ENCODE measurements at places on chromosomes 16 and 17.

DNA sequence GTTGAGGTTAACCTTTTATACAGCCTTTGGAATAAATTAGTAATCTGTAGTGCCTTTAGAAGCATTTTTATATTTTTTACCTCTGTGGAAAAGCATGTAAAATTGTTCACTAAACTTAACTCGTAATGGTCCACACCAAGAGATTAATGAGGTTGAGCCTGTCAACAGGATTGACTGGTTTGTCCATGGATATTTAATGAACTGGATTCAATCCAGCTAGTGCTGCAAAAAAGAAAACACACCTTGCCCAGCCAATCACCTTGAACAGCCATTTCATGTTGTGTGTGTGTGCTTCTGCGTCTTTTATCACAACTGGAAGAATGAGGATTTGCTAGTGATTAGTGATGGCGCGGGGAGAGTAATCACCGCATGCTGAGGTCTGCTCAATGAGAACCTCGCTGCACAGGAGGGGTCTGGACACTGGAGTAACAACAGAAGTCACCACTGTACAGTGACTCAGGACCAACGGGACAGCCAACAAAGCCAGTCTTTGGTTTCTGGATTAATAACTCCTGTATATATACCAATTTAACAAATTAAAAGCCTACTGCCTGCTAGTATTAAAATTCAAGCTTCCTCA lies 33.7 kb downstream of the LITAFD start:
- DNase-seq, result no peak

DNA sequence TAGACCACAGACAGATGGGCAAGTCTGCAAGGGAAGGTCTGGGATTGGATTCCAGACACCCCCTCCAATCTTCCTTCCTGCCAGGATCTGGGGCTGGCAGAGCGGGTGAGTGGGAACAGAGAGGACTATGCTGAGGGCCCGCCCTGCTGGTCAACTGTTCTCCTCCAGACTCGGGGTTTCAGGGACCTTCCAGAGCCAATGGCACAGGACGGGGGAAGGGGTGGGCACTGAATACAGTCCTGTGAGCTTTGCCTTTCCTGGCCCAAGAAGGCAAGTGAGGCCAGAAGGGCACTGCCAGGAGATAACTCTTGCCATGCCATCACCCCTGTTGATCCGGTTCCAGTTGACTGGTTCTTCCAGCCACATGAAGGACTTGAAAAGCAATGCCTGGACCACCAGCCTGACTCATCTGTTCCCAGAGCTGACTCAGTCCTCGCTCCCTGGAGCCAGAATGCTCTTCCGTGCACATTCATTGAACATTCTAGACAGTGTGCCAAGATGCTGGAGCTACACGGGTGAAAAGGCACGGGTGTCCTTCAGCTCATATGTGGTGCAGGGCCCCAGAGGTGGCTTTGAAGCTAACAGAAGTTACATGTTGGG lies 533 bp upstream of the MEFV start:
- no peak for DNase-seq

GRCh38 chr17:73787076-73788059 lies 143.1 kb upstream of the SDK2 start:
- DNase-seq, result no peak

- DNase-seq, result no peak
These were observed 56.2 kb upstream of the TEKT3 start for GRCh38 chr17:15397620-15398019.

- no peak for DNase-seq
These were observed 16.0 kb upstream of the RAP1GAP2 start for GRCh38 chr17:2780256-2780655.

DNA sequence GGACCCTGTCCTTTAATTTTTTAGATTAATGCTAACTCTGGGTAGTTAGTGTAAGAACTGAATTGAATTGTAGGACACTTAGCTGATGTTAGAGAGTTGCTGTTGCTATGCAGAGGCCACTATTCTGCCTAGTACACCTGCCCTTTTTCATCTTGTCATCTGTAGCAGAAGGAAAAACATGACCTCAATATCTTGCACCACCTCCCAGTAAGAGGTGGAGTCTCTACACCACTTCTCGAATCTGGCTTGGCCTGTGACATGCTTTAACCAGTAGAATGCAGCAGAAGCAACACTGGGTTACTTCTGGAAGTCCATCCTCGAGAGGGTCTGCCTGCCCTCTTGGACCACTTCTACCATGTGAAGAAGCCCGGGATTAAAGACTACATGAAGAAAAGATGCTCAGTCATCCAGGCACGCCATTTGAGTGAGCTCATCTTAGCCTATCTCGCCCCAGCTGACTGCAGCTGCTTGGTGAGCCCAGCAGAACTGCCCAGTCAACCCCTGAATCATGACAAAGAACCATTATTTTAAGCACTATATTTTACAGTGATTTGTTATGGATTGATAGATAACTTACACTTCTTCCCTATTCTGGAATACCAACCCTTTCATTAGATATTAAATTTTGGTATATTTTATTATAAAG lies 153.5 kb downstream of the MYO1D start:
- DNase-seq, result no peak

GRCh38 chr16:9836118-9836736 lies 346.0 kb downstream of the GRIN2A start:
- no peak for DNase-seq

DNA sequence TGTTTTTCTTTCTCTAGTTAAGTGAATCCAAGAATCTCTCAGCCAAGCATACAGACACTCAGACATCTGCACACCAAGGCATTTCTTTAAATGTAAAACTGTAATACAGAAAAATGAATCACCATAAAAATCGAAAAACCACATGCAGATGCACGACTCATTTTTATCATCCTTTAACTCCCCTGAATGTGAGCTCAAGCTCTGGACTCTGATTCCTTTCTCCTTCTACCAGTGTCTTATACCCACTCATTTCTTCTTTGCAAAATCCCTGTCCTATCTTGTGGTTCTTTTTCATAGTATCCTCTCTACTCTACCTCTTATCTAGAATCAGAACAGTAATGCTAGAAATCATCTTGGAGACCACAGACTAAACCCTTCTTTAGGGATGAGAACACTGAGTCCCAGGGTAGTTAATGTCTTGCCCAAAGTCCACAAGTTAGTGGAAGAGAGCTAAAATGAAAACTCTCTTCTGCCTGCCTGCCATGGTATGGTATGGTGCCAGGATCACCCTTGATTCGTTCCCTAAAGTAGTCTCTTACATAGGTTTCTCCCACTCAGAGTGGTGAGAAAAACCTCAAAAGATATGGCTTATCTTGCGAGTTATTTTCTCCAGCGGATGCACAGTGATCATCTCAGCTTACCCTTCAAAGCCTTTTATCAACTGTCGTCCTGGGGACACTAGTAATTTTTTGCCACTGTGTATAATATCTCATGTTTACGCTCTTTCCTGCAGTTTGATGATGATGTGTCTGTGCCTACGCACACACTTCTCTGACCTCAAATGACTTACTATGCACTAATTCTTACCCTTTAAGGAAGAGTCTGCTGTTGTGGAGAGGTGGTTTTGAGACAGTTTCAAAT lies 30.2 kb downstream of the BRD7 start:
- no peak for DNase-seq

DNA sequence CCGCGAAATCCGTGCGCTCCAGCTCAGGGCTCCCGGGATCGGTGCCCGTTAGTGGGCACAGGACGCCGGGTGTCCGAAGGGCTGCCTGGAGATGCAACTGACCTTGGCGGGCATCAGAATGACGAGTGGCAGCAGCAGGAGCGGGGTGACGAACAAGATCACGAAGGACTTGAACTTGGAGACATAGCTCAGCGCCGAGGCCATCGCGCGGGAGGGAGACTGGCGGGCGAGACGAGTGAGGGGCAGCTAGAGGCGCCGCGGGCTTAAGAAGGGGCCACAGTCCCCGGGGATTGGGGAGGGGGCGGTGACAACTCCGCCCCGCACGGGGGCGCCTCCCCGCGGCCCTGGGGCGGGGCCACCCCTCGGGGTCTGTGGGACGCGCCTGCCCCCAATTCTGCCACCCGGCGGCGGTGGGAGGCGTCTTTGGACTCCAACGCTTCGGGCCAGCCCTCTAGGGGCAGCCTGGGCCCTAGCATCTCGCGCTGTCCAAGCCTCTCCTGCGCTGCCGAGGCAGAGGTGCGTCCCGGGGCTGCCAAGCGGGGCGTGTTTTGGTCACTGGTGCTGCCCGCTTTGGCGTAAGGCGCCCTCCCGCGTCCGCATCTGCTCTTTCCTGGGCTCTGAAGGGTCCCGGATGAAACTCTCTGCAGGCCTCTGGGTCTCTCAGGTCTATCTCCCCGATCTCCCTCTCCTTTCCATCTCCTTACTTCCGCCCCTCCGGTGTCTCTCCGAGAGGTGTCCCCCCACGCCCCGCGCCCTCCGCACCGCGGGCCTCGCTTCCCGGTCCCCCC lies at the start of gene SLC13A5:
TSS of gene SLC13A5 (minus strand) at position 240 of the 788 bp plus-strand sequence. CDS start at position 204, 36 bp downstream.
- DNase-seq, result no peak

DNA sequence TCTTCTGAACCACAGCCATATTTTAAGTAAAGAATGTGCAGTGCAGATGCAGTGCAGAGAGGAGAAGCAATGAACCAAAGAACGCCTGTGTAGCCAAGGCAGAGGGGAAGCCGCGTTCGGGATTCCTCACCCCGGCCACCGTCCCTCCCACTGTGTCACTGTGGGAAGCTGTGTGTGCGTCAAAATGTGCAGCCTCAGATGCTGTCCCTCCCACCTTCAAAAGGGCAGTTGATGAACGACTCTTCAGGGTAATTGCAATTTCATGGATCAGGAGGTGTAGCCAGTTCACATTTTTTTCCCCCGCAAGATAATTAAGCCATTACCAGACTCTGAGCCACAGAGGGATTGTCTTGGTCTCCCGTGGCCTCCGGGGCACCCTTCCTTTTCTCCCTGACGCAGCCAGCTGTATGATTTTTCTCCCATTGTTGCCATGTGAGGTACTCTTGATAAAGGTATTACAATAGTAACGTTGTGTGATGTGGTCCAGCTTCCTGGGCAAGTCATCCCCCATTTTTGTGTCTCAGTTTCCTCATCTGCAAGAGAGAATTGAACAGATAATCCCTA lies 190.0 kb downstream of the FOXL1 start:
- DNase-seq, result no peak

GRCh38 chr16:28492511-28492910 lies 637 bp upstream of the CLN3 start:
- DNase-seq, result no peak

- DNase-seq, result no peak
These were observed 29.1 kb downstream of the ARSG start for GRCh38 chr17:68320311-68320865.

DNA sequence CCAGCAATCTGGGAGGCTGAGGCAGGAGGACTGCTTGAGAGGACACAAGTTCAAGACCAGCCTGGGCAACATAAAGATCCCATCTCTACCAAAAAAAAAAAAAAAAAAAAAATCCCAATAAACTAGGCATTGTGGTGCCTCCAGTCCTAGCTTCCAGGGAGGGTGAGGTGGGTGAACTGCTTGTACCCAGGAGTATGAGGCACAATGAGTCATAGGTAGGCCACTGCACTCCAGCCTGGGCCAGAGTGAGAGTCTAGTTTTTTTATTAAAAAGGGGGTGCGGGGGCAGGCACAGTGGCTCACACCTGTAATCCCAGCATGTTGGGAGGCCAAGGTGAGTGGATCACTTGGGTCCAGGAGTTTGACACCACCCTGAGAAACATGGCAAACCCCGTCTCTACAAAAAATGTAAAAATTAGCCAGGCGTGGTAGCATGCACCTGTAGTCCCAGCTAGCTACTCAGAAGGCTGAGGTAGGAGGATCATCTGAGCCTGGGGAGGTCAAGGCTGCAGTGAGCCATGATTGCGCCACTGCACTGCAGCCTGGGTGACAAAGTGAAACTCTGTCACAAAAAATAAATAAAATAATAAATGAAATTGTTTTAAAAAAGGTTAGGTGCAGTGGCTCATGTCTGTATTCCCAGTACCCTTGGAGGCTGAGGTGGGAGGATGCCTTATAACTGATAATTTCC lies 7.8 kb upstream of the CHST6 start:
- DNase-seq, result no peak

DNA sequence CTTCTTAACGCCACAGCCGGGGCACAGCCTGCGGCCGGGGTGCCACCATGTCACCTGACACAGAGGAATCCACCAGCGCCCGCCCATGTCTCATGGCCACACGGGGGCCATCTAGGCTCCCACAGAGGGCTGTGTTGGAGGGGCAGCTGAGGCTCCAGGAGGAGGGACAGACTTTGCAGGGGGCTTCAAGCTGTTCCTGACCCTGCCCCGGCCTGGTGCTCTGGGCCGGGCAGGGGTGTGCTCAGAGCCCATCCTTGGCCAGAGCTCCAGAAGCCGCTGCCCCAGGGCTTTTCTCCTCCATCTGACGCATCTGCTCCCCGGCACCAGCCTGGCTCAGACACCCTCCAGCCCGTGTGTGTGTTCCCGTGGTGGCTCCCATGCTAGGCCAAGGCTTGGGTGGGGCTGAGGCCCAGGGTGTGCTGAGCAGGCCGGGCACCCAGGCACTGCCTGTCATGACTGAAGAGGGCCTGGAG lies 7.8 kb upstream of the SLC38A10 start:
- no peak for DNase-seq

DNA sequence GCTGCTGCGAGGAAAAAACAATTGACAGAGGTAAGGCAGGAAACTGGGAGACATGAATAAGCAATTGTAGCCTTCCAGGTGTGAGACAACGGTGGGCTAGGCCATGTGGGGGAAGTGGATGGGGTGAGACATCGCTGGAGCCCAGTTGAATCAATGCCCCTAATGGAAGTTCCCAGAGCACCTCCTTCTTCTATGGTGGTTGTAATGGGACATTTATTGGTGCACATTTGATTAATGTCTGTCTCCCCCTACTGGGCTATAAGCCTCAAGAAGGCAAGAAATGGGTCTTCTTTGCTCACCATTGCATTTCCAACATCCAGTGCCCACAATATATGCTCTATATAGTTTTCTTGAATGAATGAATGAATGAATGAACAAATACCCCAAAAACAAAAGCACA lies 22.7 kb upstream of the CD300E start:
- no peak for DNase-seq

DNA sequence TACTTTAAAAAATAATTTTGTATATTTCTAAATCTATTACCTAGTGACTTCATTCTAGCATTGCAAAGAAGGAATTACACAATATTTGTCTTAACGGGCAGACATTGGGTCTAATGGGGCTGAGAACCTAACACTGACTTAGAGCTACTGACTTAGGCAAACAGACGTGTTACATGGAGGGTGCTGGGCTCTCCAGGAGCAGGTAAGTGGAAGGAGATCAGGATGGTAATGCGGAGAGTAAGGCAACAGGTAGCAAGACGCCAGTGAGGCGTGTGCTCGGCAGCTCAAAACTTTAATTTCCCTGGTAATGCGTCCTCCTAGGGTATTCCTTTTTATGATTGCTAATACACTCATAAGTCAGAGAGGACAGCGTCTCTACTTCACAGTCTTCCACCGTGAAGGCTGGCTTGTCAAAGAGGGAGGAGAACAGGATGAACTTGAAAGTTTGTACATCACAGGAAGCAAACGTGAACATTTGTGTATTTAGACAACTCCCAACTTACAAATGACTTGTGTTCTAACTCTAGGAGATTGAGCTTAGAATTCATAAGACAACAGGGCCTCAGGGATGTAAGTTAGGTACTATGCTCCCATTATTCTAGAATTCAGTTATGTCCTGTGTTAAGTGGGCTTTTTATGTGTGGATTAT lies 4.6 kb downstream of the KRT28 start:
- DNase-seq, result no peak
